ENCODE measurements at places on chromosomes 7 and 10.

- DNase-seq, result no peak
Measured at GRCh38 chr10:73840056-73840402, 28.6 kb upstream of the NDST2 start.

DNA sequence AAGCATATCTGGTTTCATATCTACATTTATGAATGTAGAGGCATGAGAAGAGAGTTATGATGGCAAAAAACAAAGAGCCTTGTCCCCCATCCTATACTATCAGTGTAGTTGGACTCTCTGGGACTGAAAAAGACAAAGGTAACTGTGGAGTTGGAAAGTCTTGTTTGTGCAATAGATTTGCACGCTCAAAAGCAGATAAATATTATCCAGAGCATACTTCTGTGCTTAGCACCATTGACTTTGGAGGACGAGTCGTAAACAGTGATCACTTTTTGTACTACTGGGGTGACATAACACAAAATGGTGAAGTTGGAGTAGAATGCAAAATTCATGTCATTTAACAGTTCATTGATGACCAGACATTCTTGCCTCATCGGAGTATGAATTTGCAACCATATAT, 85.2 kb upstream of the EGFR start:
- no peak for DNase-seq

DNA sequence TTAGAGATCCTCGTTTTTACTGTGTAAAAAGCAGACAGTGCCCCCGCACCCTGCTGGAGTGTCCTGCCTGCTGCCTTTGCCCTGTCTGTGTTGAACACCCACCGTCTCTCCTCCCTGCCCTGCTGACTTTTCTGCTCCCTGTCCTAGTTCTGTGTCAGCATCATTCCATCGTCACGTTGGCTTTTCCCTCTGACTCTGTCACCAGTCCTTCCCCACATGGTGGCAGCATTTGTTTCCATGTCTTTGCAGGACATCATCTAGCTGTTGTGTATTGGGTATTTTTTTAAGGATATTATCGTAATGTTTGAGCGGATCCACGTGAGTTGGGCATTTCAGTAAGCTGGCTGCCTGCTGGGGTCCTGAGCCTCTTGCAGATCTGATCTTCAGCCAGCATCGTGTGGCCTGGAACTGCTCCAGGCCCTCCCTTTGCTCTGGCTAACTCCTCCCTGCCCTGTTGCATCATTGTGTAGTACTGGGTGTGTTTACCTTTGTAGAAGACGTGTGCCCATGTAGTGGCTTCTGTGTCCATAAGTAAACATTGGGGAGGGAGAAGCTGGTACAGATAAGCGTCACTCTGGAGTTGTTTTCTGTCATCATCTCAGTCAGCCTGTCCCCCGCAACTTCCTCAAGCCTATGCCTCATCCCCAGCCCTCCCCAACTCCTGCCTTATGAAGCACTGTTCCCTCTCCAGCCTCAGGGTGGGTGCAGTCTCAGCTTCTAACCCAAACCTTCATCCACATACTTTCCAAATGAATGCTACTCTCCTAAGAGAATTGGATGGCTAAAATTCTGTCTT, 44.3 kb downstream of the TRRAP start:
- DNase-seq, result no peak

DNA sequence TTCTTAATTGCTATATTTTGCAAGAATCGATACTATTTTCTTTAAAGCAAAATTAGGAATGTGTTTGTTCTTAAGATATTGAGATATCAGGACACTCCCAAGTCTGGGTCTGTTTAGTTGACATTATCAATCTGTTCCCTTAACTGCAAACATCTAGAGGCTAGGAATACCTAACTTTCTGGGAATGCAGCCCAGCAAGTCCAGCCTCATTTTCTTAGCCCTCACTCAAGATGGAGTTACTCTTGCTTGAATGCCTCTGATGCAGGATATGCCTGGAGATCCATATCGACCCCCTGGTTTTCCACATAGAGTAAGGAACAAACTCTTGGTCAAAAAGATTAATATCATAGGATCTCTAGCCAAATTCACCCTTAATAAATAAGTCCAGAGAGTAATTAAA, 305.3 kb upstream of the COBL start:
- DNase-seq, result no peak

DNA sequence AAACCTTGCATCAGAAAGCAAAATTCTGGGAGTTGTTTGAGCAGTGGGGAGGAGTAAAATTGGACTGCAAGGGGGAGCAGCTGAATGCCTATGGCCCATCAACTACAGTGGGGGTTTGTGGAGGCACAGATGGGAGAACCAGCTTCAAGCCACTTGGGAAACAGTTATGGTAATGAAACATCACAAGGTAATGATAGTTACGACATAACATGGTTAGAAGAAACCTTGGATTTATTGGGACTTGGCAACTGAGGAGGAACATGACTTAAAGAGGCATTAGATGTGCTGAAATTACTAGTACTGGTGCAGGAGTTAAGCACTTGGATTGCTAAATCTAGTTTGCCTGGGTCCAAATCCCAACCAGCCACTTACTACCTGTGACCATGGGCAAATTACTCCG, 868.4 kb downstream of the KCNMA1 start:
- DNase-seq, result no peak

DNA sequence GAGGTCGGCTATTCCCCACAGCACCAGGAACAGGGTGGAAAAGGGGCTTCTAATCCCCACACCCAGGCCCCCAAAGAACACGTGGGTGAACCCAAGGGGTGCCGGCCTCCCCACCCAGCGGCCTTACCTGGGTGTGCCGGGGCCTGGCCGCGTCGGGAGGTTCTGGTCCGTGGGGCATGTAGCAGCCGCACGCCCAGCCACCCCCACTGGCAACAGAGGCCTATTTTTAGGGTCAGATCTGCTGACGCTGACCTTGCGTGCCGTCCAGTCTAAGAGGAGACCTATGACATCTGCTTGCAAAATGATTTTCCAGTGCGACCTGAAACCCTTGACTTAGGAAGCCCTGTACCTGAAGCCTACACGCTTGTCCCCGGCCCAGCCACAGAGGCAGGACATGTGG, 38.0 kb upstream of the SAMD8 start:
- no peak for DNase-seq

- DNase-seq, result no peak
Measured at GRCh38 chr10:48336978-48337599, 30.6 kb downstream of the MAPK8 start.

GRCh38 chr7:142345811-142346210, 88.0 kb upstream of the PRSS58 start:
- no peak for DNase-seq

DNA sequence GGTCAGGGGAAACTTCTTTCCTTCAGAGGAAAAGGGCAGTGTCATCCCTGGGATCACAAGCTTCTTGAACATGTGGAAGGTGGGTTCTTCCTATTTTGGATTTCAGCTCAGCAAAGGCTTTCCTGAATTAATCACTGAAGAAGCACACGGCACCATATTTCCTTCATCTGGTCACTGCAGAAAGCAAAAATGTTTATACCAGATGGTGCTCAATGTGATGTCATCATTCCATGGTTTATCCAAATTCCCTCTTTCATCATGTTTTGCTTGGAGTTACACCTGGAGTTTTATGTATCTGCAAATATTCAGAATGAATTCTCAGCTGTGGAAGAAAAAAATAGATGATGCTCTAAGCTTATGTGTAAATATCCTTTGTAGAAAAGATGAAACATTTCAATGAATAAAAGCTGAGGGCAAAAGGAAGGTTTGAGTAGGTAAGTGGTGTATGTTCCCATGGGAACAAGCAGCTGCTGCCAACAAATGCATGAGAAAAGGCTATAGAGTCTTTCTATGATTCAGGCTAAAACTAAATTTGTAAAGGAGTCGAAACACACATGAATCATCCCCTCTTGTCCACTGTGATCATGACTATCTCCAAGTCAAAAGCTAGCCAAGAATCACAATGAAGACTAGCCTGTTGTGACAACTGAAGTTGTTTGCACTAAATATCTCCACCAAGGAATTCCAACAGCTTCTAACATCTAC, 26.9 kb upstream of the BPGM start:
- DNase-seq, result no peak

DNA sequence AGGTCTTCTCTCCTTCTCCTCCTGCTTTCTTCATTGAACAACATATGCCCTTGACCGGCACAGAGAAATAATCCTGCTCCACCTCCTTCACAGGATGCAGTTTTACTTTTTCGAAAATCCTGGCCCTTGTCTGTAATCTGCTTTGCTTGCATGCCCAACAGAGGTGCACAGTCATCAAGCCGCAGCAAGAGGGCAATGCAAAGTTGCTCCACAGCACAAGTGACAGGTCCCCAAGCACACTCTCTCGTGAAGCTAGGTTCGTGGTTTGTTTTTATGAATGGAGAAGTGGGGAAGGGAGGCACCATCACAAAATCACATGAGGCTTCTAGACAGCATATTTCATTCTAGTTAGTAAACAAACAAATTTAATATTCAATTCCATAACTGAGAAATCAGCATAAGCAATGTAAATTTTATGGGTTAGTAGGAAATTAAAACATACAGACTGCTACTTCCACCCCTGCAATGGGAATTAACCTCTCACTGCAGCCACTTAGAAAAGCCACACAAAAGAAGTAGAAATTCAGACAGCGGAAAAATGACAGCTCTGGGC, 178.8 kb downstream of the TPK1 start:
- no peak for DNase-seq

- no peak for DNase-seq
Measured at GRCh38 chr7:33072471-33072870, 9.9 kb upstream of the NT5C3A start.

- DNase-seq, result no peak
Measured at GRCh38 chr7:87510411-87510875, 35.0 kb upstream of the ABCB4 start.
